Right kidney (tissue), 9 donors: ENCODE measurements at places on chromosomes 7 and 10.

DNA sequence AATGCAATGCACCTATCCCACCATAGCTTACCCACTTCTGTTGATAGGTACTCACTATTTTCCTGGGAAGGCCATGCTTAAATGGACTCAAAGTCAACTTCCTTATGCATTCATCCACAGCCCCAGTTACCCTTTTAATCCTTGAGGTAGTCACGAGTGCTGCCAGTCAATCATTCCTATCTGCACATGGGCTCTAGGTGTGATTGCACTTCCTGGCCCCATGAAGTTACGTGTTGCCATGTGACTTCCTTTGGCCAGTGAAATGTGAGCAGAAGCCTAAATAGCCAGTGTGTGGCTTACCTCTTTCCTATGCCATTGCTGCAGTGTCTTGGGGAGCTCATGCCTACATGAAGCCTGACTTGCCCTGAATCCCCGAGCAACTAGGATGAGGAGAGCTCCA, 23.5 kb upstream of the EIF5AL1 start:
- DNase-seq, result no peak

GRCh38 chr10:25487266-25487665, 312.5 kb downstream of the GPR158 start:
- no peak for DNase-seq

DNA sequence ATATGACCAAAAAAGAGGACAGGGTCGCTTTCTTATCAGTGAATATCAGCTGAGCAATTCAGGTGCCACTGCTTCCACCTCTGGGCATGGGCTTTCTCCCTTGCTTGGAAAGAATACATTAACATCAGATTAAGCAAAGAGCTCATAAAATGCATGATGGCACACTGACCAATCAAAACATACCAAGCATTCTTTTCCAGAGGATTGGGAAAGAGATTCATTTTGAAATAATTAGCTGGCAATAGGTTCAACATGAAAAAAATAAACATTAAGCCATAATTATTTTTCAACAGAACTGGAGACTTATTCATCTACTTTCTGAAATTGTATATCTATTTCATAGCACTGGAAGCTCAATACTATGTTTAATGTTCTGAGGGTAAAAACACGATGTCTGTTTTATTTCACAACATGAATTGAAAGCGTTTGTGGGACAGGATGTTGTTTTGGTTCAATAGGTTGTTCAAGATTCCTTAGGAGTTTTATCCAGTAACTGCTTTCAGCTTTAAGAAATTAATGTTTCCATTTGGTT, 53.2 kb downstream of the TFAM start:
- no peak for DNase-seq

GRCh38 chr7:43394441-43395130, 188.3 kb upstream of the STK17A start:
- no peak for DNase-seq

DNA sequence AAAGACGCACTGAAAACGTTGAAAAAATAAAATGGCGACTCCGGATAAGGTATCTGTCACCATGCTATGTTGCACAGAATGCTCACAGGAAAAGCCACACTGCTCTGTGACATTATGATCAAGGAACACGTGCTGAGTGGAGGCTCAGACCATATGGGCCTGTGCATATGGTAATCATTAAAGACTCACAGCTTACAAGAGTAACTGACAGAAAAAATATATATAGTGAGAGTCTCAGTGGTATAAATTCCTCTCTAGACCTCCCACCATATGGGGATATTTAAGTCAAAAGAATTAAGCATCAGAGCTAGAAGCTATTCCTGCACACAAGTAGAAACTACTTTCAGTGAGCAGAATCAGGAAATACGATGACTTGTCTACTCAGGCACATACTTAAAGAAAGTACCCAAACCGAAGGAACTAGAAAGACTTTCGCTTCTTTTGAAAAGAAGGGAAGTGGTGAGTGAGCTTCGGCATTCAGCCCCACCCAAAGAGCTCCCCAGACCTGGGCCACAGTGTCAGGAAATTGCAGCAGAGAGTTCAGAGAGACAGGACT, 65.1 kb upstream of the MPP7 start:
- DNase-seq, result no peak

DNA sequence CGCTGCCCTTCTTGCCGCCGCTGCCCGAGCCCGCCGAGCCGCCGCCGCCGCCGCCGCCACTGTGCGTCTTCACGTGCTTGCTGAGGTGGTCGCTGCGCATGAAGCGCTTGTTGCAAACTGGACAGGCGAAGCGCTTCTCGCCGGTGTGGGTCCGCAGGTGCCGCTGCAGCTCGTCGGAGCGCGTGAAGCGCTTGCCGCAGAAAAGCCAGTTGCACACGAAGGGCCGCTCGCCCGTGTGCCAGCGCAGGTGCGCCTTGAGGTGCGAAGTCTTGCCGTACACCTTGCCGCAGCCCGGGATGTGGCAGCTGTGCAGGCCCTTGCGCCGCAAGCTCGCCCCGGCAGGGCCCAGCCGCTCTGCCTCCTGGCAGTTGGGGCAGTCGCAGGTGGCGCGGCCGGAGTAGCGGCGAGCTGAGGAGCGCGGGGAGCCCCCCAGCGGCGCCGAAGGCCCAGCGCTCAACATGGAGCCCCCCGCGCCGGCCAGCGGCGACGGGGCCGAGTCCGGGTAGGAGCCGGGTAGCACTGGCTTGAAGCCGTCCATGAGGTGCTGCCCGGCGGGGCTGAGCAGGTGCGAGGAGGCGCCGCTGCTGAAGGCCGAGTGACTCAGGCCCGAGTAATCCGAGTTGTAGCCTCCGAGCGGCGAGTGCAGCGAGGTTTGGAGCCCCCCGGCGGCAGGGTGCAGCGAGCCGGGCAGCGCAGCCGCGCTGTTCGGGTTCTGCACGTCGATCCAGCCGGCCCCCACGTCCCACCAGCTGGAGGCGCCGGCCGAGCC, 2.1 kb downstream of the SP8 start:
- DNase-seq, result peak; percentile 78

DNA sequence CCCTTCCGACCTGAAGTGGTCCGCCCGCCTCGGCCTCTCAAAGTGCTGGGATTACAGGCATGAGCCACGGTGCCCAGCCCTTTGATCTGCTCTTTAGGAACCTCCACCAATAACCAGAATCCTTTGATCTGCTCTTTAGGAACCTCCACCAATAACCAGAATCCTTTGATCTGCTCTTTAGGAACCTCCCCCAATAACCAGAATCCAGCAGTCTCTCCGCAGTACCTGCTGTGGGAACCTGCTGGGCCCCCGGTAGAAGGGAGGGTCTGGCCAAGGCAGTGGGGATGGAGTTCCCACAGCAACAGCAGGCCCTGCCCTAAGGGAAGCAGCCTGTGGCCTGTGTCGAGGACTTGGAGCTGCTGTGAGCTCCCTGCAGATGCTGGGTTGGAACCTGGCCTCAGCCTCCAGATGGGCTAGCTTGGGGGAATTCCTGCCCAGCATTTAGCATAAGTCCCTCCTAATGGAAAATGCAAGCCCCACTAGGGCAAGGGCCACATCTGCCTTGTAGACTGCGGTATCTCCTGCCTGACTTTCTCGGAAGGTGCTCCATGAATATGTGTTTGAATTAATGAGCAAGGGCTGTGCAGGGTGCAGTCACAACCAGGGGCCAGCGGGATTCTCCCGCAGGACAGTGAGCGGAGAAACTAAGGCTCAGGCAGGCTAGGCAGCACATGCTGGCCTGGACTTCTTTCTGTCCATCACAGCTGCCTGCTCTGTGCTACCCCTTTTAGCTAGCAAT, 165.8 kb downstream of the UBE2H start:
- no peak for DNase-seq

DNA sequence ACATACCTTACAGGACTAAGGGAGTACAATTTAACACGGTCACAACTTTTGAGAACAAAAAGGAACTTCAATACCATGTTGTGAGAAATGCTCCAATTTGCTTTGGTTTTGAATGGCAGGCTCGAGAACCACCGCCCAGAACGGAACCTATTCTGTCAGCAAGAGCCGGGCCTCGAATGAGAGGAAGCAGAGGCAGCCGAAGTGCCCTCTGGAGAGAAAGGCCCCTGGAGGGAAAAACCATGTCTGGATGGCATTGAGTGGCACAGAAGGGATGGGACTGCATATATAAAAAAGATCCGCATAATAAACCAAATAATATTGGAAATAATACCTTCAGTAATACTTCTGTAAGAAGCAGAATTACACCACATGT, 85.6 kb downstream of the CHST15 start:
- DNase-seq, result no peak
